ENCODE measurements at places on chromosomes 3 and 15. TPM values are rescaled to one million over a fixed set of nuclear protein-coding genes. Genes with fewer than 3 reads are reported as not detected.

GRCh38 chr3:186502138-186502948, 41.8 kb downstream of the CRYGS start:
- no peak for DNase-seq

GRCh38 chr3:106673926-106674569, 703.2 kb upstream of the CCDC54 start:
- no peak for DNase-seq

GRCh38 chr3:30496066-30496966, 110.1 kb upstream of the TGFBR2 start:
- DNase-seq = no peak

DNA sequence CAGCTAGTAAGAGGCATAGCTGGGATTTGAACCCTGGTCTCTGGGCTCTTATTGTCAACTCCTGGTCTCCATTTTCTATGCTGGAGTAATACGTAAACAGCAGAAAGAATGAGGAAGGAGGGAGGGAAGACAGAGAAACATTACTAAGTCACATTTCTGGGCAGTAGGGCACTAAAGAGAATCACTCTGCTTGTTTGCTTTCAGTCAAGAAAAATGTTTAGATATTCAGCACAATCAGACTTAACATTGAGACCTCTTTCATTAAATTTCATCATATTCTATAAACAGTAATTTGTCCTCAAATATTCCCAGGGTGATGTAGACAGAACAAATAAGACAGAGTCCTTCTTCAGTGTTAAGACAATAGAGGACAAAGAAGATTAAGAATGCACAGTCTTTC, 67.7 kb upstream of the BNC1 start:
- DNase-seq = no peak

DNA sequence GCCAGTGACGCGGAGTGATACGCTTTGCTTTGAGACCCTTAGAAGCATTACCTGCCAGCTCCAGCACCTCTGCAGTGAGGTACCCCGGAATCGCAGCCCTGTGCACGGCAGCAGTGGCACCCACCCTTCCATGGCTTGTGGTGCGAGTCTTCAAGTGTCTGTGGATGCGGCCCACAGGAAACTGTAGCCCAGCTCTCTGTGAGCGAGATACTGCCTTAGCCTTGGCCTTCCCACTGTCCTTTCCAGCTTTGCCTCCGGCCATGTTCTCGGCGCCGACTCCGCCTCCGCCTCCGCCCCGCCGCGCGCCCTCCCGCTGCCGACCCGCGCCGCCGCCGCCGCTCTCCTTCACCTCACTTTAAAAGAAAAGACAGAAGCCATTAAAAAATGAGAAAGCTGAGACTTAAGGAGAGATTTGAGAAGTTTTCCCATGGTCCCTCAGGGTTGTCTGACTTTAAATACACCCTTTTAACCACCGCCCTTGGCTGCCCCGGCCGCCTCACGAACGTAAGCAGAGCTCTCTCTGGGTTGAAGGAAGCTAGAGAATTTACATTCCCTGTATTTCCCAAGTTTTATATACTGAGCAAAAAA, 78.5 kb upstream of the FAM174B start:
- DNase-seq = no peak

DNA sequence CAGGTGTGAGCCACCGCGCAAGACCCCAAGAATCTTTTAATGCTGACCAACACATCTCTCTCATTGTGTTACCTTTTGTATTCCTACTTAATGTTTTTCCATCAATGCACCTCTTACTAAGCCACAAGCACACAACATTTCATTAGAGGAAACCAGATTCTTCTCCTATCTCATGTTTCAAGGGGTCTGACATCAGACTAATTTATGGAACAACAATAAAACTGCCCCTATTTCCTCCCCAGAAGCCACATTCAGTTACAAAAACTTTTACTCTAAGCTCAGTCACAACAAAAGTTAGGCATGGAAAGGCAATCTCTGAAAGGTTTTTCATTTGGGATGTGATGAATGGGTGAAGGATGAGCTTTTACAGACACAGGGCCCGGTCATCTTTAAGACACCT, 251.8 kb downstream of the MAGI1 start:
- no peak for DNase-seq

GRCh38 chr3:52225452-52226228, at the start of gene TLR9:
TSS of gene TLR9 (minus strand) at chr3:52225645. CDS start at chr3:52225529, 116 bp downstream.
- no peak for DNase-seq

DNA sequence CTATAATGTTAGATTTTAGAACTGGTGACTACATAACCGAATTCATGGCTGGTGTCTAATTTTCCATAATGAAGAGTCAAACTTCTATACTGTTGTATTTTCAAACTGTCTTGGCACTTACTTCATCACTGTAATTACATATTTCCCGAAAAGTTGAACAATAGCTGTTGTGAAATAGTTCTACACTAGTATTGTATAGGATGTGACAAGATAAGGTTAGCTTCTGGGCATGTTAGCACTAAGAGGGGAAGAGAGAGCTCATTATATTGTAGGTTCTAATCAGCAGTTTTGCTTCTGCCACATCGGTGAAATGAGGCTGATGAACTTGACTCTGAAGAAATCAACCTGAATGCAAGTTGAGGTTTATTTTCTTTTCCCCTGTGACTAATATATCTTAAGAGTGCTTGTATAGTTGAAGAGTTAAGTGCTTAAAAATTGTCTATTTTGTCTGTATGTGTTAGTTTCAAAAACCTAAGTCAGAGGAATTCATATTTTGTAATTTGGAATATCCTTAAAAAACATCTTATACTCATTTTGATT, 8.9 kb downstream of the GYG1 start:
- DNase-seq = no peak

DNA sequence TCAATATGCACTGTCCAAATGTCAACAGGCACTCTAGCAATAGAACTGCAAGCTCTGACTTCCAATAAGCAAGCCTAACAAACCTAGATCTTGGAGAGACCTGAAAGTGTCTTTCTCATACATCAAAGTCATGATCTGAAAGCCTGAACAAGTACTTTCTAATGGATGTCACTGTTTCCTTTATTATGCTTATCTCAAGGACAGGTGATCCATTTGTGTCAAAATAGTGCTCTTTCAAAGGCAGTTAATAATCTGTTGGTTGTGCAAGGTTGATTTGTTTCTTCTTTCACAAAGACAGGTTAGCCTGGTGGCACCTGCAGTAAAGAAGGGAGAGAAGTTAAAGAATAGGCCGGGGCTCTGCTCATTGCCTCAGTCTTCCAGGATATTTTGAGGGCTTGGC, 146.8 kb downstream of the EPHB1 start:
- no peak for DNase-seq

DNA sequence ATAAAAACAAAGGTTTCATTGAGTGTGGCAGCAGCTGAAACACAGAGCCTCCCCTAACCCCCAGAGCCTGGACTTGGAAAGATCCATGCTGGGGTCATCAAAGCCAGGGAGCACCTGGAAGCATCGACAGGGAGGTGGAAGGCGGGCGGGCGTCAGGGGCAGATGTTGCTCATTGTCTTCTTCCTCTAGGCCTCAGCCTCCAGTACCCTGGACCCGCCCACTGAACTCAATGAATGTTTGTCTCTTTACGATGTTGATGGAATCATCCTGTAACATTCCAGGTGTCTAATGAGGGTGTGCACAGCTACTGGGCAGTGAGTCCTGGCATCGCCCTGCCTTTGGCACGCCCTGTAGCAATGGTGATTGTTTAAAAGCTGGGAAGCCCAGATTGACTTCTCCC, 9.8 kb downstream of the GP5 start:
- no peak for DNase-seq

- DNase-seq = no peak
These were observed 835.1 kb downstream of the EDEM1 start for GRCh38 chr3:6022621-6023020.

DNA sequence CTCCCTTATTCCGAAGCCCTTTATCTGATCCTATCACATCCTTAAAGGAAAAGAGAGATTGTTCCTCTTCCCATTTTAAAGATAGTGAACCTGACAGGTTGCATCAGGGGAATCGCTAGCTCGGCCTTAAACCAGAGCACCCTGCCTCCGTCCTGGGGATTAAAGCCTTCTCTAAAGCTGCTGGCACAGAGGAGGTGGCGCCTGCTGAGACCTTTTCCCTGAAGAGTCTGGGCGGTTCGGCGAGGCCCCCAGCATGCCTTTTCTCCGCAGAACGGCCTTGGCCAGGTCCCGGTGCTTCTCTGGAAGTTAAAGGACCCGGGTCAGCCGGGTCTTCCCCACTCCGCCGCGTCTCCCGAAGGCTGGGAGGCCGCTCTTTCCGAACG, 593 bp downstream of the FAM219B start:
- DNase-seq = no peak

- DNase-seq = peak; percentile 60
These were observed at the start of gene BCHE for GRCh38 chr3:165837058-165837525. TSS of gene BCHE (minus strand) at chr3:165837423. CDS start at chr3:165831033, 6,390 bp downstream.

DNA sequence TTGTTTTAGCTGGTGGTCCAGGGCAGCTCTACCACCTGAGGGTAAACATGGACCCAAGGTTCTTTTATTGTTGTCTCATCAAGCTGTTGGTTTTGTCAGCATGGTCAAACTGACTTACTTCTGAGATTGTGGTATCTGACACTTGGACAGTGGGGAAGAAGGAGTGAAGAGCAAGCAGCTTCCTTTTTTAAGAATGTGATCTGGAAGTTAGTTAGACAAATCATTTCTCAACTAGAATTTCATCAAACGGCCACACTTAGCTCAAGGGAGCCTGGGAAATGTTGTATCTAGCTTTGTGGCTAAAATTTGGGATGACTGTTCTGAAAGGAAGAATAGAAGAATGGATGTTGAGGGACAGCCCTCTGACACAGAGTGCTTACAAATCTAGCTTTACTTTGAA, 215.2 kb downstream of the ZNF621 start:
- DNase-seq = no peak

- no peak for DNase-seq
These were observed 1.9 kb upstream of the ADPGK start for GRCh38 chr15:72785432-72785831.

- DNase-seq = no peak
These were observed 319.8 kb downstream of the FHIT start for GRCh38 chr3:60931452-60931851.

CASR gene
- total RNA-seq = not detected

CPEB1 gene
- total RNA-seq = 0.72 TPM

MOBP gene
- total RNA-seq = not detected

CPNE9 gene
- not detected for total RNA-seq

MAPKBP1 gene
- 17.0 TPM for total RNA-seq

RAB6B gene
- 51.6 TPM for total RNA-seq
